HEK293T (cell line): ENCODE measurements at places on chromosomes 6 and 20.

- no peak for DNase-seq
These were observed 62.1 kb downstream of the OLIG3 start for GRCh38 chr6:137432054-137432611.

DNA sequence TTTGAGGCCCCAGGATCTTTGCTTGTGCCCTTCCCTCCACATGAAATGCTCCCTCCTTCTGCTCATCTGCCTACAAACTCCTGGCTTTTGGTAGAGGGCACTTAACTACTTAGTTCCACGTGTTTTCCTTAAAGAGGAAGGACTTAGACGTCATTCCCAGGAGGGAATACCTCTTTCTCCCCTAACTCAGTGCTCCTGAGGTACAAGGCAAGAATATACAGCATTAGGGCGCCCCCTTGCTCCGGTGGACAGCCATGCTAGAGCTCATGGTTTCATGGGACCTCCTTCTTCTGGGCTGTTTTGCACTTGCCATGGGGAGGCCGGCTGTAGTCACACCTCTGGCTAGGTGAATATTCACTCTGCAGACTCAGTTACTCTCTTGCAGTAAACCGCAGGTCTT lies 93.8 kb upstream of the LY86 start:
- peak; percentile 51 for DNase-seq

DNA sequence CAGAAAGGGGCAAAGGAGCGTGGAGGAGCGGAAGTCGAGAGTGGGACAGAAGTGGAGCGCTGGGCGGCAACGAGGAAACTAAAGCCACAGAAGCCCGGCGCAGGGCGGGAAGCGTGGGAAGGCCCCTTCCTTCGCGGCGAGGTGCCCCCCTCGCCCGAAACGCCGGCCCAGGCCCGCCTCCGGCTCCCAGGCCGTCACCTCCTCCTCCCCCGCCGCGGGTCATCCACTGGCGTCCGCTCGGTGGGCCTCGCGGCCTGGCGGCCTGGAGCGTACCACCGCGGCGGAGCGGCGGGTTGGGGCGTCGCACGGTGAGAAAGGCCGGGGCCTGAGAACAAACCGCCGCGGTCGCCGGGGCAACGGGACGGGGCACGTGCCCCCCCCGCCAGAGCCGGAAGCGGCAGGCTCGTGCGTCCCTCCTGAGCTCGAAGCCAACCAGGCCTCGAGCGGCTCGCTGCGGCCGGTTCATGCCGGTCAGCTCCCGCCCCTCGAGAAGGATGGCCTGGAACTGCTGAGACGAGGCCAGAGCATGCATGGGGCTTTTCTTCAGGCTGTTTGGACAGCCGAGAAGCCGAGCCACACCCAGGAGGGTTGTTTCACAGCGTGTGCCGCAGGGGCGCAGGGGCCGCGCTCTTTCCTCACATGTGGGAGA lies at the start of gene TCP11:
Gene TCP11 (minus strand): TSS at position 333 of the 649 bp plus-strand sequence. CDS start 469 bp downstream, outside the sequence.
- no peak for DNase-seq

DNA sequence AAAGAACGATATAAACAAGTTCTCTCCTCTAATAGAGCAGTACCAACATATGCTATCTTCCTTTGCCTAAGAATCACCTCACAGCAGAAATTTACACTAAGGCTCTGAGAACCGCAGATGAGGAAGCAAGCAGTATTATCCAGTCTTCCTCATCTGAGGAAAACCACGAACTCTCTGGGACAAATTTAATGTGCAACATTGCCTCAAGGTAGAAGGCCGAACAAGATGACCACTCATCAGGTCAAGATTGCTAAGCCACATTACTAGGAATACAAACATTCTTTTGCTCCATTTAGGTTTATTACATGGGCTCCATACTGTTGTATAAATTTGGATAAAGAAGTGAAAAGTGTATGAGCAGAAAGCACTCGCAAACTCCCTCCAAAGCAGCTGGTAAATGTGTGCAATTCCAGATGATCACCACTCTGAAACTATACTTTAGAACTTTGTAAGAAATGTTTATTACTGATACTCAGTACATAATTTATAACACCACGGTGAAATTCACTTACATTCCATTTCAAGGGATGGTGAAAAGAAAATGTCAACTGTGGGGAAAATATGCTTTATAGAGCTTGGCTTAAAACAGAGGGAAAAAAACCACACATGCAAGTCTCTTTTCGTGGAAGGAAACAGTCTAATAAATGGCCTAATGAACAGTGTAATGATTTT lies 398.4 kb downstream of the BTBD9 start:
- no peak for DNase-seq

- no peak for DNase-seq
These were observed 17.0 kb downstream of the GSS start for GRCh38 chr20:34938466-34939163.

DNA sequence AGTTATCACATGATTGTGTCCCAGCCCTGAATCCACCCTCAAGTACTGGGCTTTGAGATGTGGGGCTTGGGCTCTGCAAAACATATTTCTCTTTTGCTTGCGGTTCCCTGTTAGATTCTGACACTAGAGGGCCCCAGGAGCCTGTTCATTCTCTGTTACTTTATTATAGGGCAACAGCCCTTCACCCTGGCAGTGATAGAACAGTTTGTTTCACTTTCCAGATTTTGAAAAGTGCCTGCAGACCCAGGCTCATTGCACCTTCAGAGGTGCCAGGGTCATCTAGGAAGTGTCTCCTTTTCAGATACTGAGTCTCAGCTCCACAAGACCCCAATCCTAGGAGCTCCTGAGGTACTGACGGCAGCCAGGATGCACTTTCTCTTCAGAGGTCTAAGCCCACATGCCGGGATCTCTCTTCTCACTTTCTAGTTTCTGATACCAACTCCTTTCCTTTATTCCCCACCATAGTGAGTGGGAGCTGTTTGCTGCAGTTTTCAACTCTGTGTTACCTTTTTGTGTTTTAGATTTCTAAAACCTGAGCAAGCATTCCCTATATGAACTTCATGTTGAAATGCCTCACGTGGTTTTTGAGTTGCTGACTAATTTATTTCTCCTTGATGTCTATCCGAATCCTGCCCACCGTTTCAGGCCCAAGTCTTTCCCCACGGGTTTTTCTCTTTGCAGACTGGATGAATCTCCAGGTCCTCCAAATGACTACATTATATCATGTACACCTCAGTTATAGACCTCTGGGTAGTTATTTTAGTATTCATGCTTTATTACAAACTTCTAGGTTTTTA lies 10.9 kb downstream of the ABT1 start:
- DNase-seq: peak; percentile 63

GRCh38 chr20:6857927-6858326 lies 90.4 kb downstream of the BMP2 start:
- DNase-seq: no peak

- no peak for DNase-seq
These were observed 232.7 kb downstream of the HIVEP2 start for GRCh38 chr6:142712231-142712630.

DNA sequence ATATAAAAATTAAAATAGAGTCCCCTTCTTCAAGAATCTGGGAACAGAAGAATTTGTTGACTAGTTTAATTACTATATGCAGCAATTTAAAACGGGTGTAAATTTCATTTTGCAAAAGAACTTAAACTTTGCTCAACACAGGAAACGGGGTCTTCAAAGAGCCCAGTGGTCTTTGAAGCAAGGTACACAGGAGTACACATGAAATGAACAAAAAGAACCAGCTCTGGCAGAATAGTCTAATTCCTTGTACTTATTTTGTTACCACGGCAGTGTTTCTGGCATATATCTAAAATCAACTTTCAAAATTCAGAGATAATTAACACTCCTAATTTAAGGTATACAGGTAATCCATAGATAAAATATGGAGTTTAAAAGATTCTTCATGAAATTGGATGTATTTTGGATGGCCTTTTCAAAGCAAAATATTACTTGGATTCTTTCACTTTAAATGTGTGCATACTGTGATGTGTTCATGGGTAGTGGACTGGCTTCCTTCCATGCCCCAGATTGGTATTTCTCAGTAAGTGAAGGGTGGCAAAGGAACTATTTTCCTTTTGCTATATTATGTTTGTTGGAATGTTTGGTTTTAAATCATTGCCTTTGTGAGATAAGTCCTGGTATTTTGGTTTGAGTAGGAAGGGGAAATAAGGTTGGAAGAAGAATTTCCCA lies 96.8 kb upstream of the THEMIS start:
- DNase-seq: no peak

DNA sequence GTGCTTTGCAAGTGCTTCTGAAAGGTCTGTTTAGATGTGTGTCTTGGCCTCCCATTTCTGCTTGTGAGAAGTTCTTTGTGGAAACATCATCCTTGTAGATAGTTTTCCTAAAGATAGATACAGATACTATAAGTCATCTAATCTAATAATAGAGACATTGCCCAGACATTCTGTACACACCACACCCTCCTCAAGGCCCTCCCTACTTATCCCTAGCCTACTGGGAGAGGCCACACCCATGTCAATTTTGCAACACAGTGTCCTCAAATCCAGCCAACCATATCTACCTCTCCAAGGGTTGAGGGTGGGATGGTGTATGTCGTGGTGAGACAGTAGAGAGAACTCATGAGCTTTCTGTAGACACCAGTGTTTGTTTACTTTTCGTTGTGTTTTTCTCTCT lies 6.2 kb downstream of the KDM1B start:
- DNase-seq: no peak

GRCh38 chr6:42378536-42378935 lies 73.2 kb downstream of the TRERF1 start:
- DNase-seq: no peak

DNA sequence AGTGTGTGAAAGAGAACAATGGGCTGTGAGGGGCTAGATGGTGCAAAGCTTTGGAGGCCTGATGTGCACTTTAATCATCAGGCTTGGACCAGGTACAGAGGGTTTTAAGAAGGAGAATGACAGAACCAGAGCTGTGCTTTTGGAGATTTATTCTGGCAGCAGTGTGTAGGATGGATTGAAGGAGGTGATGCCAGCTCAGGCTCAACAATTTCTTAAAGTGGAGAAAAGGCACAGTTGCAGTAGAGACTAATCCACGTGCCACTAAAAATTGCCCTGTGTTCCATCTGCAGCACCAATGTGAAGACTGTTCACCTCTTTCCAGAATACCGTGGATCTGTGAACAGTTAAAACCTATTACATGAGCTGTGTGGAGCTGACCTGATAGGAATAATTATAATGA lies 134.7 kb downstream of the FUT9 start:
- DNase-seq: no peak

DNA sequence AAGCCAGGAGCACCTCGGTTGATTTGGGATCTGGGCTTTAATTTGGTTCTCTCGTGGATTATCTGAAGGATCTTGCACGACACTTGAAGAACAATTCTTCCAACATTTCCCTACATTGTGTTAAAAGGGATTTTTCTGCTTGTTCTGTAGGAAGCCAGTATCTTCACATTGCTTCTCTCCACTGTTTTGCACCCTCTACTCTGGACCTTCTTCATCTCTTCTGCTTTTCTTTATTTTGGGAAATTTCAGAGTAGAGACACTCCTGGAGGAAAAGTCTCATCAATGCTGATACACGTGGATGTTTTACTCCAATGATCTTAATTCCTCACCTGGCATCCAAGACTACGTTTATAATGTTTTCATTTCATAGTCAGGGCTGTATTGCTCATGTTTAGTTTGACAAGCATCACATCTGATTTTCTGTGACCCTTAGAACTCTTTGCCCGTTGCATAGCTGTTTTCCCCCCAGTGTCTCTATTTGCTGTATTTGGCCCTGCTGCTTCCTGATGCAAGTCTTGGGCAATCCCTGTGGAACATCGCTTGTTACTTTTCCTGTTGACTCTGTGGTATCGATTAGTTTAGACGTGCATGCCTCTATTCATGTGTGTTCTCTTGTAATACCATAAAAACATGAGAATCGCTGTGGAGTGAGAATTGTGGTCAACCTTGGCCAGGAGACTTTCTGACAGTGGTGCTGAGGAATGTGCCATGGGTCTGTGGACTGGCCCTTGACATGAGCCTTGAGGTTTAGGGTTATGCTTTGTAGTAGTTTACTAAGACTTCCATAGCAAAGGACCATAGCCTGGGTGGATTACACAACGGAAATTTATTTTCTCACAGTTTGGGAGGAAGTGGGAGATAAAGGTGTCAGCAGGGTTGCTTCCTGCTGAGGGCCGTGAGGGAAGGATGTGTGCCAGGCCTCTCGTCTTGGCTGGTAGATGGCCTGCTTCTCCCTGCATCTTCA lies 12.5 kb downstream of the PLCB1 start:
- no peak for DNase-seq

DNA sequence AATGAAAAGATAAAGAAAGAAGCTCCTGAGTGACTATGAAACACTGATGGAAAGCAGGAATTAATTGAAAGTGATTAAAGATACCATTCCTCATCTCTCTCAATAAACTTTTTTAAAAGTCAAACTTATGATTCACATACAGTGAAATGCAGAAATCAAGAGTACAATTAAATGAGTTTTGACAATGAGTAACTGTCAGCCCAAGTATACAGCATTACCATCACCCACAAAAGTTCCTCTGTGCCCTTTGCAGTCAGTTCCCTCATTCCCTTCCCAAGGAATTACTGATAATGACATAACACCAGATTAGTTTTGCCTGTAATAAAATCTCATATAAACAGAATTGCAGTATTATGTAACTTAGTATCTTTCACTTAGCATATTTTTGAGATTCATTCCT lies 44.5 kb downstream of the ATG5 start:
- DNase-seq: no peak

GRCh38 chr6:131005439-131006016 lies 57.5 kb downstream of the EPB41L2 start:
- no peak for DNase-seq

DNA sequence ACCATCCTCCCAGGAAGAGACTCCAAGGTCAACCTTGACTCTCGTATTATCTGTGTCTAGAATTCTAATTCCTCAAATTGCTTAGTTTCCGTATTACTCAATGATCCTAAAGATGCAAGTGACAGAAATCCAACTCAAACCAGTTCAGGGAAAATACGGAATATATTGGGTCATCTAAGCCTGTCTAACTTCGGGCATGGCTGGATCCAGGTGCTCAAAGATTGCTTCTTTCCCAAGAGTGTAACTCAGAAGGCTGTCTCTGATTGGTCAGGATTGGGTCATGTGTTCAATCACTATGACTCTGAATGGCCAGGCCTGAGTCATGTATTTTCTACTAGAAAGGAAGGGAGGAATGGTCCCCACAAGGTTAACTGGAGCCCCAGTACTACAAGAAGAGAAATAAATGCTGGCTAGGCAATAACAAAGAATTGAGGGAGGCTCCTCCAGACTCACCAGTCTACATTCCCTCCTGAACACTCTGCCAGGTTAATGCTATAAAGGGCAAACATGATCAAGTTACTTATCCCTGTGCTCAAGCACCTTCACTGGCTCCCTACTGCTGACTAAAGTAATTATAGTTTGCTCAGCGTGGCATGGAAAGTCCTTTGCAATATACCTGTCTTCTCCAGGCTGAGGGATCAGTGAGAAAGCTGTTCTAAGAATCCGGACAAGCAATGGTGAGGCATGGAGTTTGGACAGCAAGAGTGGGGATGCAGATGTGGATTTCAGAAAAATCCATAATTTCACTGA lies 15.4 kb upstream of the PREX1 start:
- DNase-seq: no peak
